ENCODE measurements at places on chromosomes 6 and 20.

GRCh38 chr6:34259529-34260069 is 10.8 kb upstream of the SMIM29 start:
- DNase-seq, result no peak

GRCh38 chr6:67971812-67972211 is 663.3 kb upstream of the ADGRB3 start:
- no peak for DNase-seq

GRCh38 chr20:43533060-43533459 is 25.6 kb downstream of the L3MBTL1 start:
- DNase-seq, result no peak

GRCh38 chr20:34920055-34920454 is 35.6 kb downstream of the GSS start:
- DNase-seq, result no peak

Measured in brain microvascular endothelial cell (primary cell).